Right atrium auricular region (tissue), 2 donors: ENCODE measurements at places on chromosomes 2 and 18. TPM values are rescaled to one million over a fixed set of nuclear protein-coding genes. Genes with fewer than 3 reads are reported as not detected.

LRP2 gene
- total RNA-seq = 8.1 TPM

DNA sequence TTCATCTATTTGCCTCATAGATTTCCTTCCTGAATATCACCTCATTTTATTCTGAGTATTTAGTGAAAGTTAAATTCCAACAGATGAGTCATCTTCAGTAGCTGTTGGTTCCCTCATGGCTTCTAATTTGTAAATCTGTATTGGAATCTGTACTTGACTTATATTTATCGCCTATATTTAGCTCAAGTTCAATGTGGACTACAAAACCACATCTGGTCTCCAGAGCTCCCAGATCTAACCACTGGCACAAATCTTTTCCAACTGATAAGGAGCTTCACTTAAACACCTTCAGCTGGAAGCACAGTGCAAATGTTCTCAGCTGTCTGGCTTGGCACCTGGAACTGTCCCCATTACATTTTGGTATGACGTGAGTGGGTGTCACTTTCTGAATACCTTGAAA, 82.8 kb upstream of the DSEL start:
- H3K27ac ChIP-seq = no peak overlapping the region
- no peak overlapping the region for H3K4me3 ChIP-seq
- no peaks in the 10 kb centered on the region for H3K36me3 ChIP-seq
- no peaks in the 10 kb centered on the region for H3K27me3 ChIP-seq
- no peaks in the 10 kb centered on the region for H3K4me1 ChIP-seq

GRCh38 chr2:181673173-181673572, 7.1 kb downstream of the NEUROD1 start:
- H3K36me3 ChIP-seq = no peaks in the 10 kb centered on the region
- DNase-seq = no peak
- H3K27ac ChIP-seq = no peak overlapping the region
- no peaks in the 10 kb centered on the region for H3K4me1 ChIP-seq
- H3K4me3 ChIP-seq = no peak overlapping the region

GRCh38 chr2:260507-261161, 3.2 kb downstream of the SH3YL1 start:
- H3K4me3 ChIP-seq = no peak overlapping the region
- DNase-seq = no peak
- H3K27me3 ChIP-seq = no peaks in the 10 kb centered on the region
- no peak overlapping the region for H3K27ac ChIP-seq
- H3K4me1 ChIP-seq = no peaks in the 10 kb centered on the region

TWIST2 gene
- 6.2 TPM for total RNA-seq

TIGD1 gene
- total RNA-seq = 2.0 TPM

DNA sequence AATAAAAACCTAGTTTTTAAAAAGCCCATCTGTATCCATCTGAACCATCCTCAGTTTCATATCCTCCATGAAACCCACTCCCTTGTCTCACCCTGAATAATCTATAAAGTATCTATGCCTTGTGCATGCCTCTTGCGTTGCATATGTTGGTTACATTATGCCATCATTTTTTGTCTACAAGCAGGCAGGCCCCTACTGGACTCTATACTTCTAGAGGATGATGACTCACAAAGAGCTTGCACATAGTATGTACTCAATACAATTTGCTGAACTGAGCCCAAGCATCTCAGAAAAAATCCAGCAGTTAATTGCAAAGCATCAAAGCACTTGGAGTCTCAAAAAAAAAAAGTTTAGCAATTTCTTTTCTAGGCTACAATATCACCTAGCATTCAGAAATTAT, 95.6 kb downstream of the DYM start:
- DNase-seq = no peak
- no peaks in the 10 kb centered on the region for H3K4me1 ChIP-seq
- no peak overlapping the region for H3K4me3 ChIP-seq
- H3K27ac ChIP-seq = no peak overlapping the region

GRCh38 chr2:181553244-181553643, 96.1 kb downstream of the ITGA4 start:
- H3K4me1 ChIP-seq = no peaks in the 10 kb centered on the region
- DNase-seq = no peak
- no peak overlapping the region for H3K4me3 ChIP-seq
- no peaks in the 10 kb centered on the region for H3K27me3 ChIP-seq

DNA sequence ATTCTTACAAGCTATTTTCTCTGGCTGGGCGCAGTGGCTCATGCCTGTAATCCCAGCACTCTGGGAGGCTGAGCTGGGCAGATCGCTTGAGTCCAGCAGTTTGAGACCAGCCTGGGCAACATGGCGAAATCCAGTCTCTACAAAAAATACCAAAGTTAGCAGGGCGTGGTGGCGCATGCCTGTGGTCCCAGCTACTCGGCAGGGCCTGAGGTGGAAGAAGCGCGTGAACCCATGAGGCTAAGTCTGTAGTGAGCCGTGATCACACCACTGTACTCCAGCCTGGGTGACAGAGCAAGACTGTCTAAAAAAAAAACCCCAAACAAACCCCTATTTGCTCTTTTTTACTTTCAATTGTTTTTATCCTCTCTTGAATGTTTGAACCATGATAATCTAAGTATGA, 37.0 kb downstream of the PPP4R1 start:
- H3K4me3 ChIP-seq = no peak overlapping the region
- no peaks in the 10 kb centered on the region for H3K27me3 ChIP-seq
- no peak for DNase-seq

ZNF24 gene
- total RNA-seq = 33.9 TPM

TGFA gene
- total RNA-seq = 1.7 TPM

PJVK gene
- total RNA-seq = 0.59 TPM

GRCh38 chr18:39305766-39306165, 1740.2 kb upstream of the CELF4 start:
- no peak overlapping the region for H3K27ac ChIP-seq
- no peak for DNase-seq
- H3K4me1 ChIP-seq = no peaks in the 10 kb centered on the region

PELI1 gene
- 10.3 TPM for total RNA-seq

PDCL3 gene
- total RNA-seq = 18.8 TPM

DNA sequence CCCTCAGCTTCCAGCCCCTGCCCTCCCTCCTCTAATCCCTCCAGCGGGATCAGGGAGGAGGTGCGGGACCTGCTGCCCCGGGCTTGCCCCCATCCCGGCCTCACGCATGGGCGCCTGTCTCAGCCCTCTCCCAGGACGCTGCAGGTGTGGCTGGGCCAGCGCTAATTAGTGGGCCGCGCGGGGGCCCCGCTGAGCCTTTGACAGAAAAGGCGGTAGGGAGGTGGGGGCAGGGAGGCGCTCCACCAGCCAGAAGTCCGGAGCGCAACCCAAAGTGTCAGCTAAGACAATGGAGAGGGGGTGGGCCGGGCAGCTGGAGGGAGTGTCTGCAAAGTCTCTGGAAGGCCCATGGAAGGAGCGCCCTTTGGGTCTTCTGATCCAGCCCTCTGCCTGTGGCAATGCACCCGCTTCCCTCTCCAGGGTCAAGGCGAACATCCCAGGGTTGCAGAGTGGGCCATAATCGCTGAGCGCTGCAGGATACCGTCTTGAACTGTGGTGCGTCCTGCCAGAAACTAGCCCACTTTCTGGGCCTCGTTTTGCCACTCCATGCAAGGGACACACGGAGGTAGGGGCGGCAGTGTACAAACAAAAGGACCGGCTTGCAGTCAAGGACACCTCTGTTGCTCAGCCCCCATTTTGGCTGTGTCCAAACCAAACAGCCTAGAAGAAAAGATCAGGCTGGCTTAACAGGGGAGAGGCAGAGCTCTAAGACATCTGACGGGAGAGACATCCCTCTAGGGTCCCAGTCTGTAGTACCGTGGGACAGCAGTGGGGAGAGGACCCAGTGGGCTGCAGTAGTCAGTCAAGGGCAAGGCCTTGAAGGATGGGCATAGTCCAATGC, 3.5 kb downstream of the ATP6V1B1 start:
- DNase-seq = no peak
- H3K36me3 ChIP-seq = no peaks in the 10 kb centered on the region
- no peak overlapping the region for H3K27ac ChIP-seq
- no peak overlapping the region for H3K4me3 ChIP-seq
- no peaks in the 10 kb centered on the region for H3K27me3 ChIP-seq

DNA sequence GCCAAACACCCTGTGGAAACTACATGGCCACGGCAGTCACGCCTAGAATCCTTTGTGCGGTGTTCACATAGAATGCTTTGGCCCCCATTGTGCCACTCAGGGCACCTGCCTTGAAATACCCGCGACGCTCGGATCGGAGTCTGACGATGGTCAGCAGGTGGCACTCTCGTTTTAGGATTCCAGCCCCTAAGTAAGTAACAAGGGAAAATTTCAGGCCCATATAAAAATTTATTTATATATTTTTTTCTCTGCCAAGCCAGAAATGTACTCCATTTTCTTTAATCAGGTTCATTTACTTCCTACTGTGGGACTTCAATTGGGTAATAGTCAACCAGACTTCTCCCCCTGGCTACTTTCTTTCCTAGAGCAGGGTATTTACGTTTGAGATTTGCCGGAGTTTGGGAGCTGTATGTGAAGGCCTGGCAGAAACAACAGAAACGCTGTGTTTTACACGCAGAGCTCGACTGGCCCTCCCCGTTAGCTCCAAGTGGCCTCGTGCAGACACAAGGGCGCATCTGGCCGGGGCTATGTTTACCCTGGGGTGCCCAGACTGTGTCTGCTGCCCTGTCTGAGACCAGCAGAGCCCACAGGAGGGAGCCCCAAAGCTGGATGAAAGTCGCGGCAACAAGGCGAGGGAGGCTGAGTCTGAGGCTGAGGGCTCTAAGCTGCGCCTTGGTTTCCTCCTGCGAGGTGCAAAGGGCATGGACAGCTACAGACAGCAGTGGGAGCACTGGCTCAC, 41.6 kb downstream of the LRRC30 start:
- no peaks in the 10 kb centered on the region for H3K36me3 ChIP-seq
- peaks cover 15% of the 10 kb centered on the region for H3K4me1 ChIP-seq
- DNase-seq = peak; percentile 75
- no peak overlapping the region for H3K4me3 ChIP-seq
- peak overlapping the region; percentile 70 for H3K27ac ChIP-seq
- H3K27me3 ChIP-seq = no peaks in the 10 kb centered on the region

NEURL3 gene
- total RNA-seq = not detected

GRCh38 chr2:180938451-180938850, 42.0 kb upstream of the UBE2E3 start:
- H3K4me3 ChIP-seq = no peak overlapping the region
- H3K27ac ChIP-seq = no peak overlapping the region
- no peak for DNase-seq
- H3K4me1 ChIP-seq = no peaks in the 10 kb centered on the region

PARD3B gene
- total RNA-seq = 12.2 TPM

DNA sequence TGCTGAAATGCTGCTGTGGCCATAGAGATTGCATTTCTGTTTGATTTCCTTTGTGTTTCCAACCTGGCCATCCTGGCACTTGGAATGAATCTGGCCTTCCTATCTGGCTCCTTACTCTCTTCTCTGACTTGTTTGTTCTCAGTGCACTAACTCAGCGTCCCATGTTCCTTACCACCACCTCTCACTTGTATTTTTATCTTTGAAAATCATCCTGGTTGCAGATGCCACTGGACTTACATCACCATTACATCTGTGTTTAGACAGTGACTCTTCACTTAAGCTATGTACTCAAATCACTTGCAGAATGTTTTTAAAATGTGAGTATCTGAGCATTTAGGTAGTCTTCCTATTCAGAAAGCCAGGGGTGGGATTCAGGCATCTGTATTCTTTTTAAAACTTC, 239.5 kb downstream of the WDR7 start:
- H3K4me3 ChIP-seq = no peak overlapping the region
- H3K27me3 ChIP-seq = no peaks in the 10 kb centered on the region
- no peaks in the 10 kb centered on the region for H3K36me3 ChIP-seq

GRCh38 chr2:67083951-67084350, 313.2 kb upstream of the ETAA1 start:
- no peak overlapping the region for H3K27ac ChIP-seq
- no peaks in the 10 kb centered on the region for H3K36me3 ChIP-seq
- no peak for DNase-seq
- no peaks in the 10 kb centered on the region for H3K27me3 ChIP-seq
